ENCODE measurements at places on chromosomes 16 and 17.
A peak's percentile ranks its signal among the peaks of the same experiment; 100 is the strongest.

GRCh38 chr17:30565073-30565935, 88.1 kb downstream of the GOSR1 start:
- DNase-seq, result no peak

- DNase-seq, result no peak
Observed at GRCh38 chr16:68961778-68962402, 118.6 kb downstream of the TANGO6 start.

GRCh38 chr16:46843898-46844642, 13.1 kb upstream of the C16orf87 start:
- no peak for DNase-seq

GRCh38 chr16:59210955-59211541, 476.9 kb upstream of the GOT2 start:
- no peak for DNase-seq

- DNase-seq, result peak; percentile 19
Observed at GRCh38 chr17:2435181-2435741, 34.4 kb upstream of the MNT start.

GRCh38 chr16:83727018-83727417, 80.8 kb upstream of the HSBP1 start:
- no peak for DNase-seq

GRCh38 chr16:47504599-47504998, 43.5 kb downstream of the PHKB start:
- no peak for DNase-seq

DNA sequence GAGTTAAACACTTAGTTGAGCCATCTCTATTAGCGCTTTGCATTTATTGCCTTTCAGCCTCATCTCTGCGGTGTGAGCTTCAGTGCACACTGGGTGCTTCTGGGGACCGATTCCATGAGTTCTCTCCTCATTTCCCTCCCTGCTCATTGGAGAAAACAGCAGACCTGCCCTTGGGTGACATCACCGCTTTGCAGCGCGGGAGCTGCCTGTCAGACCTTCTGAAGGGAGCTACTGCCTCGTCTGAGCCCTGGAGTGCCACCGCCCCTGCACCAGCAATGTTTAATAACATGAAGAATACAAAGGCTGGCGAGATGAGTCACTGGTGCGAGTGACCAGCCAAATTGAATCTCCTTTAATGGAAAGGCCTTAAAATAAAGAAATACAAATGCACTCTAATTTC, 30.2 kb upstream of the CPPED1 start:
- no peak for DNase-seq

- DNase-seq, result no peak
Observed at GRCh38 chr17:792277-792676, 10.1 kb downstream of the MRM3 start.

- no peak for DNase-seq
Observed at GRCh38 chr16:81265658-81266451, 27.4 kb downstream of the BCO1 start.

- no peak for DNase-seq
Observed at GRCh38 chr17:46764709-46765401, 53.6 kb downstream of the WNT3 start.

DNA sequence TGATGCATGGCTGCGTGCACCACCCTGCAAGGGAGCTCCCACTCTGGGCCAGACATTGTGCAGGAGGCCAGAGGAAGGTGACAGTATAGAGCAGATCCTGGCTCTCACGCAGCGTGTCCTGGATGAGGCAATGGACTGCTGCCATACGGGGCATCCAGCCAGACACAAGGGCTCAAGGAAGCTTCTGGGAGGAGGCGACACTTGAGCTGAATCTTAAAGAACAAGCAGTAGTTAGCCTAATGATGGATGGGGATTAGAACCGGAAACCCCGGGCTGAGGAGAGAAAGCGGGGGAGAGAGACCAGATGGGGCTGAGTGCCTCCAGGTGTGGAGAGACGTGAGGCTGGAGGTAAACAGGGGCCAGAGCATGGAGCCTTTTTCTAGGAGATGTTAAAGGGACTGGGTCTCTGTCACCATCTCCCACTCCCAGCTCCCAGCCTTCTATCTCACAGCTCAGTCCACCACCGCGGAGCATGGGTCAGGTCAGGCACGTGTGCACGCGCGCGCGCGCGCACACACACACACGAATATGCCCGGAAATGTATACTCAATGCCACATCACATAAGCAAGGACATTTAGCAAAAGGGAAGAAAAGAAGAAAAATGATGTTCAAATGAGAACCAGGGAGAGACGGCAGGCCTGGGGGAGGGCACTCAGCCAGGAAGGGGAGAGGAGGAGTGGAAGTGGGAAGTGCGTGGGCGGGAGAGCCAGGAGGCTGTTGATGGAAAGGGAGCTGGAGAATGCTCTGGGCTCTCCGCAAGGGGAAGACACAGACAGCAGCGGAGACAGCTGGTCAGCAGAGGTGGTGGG, 46.3 kb downstream of the CCDC42 start:
- DNase-seq, result no peak

DNA sequence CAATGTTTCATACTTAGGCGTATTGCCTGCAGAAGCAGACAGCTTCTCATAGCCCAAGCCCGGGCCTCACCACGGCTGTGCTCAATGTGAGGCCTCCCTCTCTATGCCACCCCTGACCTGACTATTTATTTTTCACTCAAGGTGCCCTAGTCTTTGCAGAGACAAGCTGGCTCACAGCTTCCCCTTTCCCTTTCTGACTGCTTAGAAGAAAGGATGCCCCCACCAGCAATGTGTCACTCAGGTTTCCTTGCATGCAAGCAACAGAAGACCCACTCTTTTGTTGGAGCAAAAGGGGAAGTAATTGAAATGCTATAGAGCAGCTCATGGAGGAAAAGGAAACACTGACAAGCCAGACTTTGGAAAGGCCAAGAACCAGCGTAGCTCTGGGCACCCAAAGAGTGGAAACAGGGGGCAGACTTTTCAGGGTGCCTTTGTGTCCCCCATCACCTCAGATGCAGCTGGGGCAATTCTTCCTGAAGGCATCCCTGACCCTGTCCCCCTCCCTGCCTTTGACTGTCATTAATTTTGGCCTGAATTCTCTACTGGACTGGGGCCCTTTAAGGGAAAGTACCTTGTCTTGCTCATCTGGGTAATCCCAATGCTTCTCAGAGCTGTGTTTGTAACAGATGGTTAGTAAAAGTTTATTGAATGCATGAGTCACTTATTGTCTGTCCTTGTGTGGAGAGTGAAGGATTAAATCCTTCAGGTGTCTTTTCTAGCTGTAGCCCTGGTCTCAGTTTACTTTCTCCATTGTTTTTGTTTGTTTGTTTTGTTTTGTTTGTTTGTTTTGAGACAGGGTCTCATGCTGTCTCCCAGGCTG, 17.8 kb downstream of the RGS9 start:
- DNase-seq, result no peak

DNA sequence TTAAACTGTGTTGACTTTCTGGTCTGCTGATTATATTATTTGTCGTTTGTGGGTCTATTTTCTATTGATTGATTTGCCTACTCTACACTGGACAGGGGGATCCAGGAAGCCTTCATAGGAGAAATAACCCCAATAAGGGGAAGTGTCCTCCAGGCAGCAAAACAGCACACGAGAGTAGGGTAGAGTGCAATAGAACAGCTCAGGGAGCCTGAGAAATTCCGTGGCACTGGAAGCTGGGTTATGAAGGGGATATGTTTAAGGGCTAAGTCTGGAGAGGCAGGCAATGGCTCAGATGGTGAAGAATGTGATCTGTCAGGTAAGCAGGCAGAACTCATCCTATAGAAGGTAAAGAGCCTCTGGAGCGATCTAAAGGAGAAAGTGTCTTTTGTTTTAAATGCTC, 20.9 kb downstream of the GP2 start:
- DNase-seq, result no peak

- DNase-seq, result no peak
Observed at GRCh38 chr16:11016993-11017392, 72.6 kb downstream of the CLEC16A start.

DNA sequence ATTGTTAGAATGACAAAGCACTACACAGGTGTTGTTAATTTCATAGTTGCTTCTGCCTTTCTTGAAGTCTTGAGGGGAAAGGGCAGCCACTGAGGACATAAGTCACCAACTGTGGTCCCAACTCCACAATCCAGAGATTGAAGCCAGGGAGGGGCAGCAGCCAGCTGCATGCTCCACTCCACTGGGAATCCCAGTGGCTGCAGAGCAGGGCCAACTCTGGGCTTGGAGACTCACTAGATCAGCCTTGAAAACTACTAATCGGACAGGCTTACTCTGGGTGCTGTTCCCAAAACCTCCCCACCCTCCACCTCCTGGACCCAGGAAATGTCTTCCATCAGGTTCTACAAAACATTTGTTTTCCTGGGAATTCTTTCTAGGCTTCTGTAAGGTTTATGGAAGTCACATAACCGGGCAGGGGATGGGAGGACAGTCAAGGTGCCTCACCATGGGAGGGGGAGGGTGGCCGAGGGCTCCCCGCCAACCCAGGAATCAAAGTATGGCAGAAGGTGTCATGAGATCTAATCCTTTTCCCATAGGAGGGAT, 68.0 kb downstream of the MYH13 start:
- DNase-seq, result no peak

DNA sequence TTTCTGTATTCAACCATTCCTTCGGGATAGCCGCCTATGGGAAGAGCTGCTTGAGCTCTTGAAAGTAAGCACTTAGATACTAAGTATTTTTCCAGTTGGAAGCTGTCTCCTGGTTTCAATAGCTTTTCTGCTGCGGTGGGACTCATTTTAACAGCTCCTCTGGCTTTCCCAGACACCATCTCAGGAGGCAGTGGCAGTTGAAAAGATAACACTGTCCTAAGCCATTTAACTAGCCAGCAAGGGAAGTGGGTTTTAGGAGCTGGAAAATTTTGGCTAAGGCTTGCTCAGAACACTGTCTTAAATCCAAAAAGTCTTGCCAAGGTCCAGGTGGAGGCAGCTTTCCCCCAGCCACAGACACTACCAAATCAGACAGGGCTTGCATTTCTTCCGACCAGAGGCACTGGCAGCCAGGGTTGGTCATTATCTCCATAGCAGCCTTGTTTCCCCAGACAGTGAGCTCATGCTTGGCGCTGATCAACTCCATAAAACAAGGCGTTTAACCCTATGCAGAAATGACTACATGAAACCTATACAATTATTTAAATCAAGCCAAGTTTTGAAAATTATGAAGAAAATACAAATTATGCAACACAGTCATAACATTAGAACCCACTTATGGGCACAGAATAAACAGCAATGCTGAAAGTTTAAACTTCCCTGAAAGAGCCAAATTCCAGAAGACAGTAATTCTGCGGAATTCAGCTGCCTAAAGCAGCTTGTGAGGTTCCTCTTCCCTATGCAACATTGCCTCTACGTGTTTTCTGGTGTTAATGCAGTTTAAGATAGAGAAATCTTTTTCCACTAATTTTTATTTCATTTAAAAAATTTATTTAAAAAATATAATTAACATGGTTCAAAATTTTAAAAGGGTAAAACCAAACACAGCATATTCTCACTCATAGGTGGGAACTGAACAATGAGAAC, 25.0 kb downstream of the GABARAPL2 start:
- DNase-seq, result no peak

DNA sequence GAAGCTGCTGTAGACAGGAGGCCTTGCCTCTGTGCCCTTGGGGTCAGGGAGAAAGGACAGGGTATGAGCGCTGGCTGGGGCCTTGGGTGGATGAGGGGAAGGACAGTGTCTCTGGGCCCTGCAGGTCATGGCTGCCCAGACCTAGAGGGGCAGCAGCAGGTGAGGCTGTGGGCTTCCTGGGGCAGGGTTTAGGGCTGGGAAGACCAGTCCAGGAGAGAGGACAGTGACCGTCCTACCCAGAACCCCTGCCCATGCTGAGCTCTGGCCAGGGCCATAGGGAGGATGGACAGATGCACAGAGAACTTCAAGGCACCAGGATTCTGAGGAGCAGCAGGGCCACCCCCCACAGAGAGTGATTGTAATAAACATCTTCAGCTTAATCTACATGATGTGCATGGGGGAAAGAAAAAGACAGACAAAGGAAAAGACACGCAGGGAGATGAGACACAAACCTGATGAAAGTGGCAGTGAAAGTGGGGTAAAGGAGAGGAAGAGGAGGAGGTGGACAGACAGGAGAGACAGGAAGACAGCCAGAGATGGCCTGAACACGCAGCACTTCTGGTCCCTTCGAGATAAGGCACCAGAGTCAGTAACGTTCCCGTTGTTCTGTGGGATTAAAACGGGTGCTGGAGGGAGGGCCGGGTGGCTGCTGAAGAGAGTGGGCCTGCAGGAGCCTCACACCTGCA, 17.5 kb downstream of the FLOT2 start:
- DNase-seq, result no peak

DNA sequence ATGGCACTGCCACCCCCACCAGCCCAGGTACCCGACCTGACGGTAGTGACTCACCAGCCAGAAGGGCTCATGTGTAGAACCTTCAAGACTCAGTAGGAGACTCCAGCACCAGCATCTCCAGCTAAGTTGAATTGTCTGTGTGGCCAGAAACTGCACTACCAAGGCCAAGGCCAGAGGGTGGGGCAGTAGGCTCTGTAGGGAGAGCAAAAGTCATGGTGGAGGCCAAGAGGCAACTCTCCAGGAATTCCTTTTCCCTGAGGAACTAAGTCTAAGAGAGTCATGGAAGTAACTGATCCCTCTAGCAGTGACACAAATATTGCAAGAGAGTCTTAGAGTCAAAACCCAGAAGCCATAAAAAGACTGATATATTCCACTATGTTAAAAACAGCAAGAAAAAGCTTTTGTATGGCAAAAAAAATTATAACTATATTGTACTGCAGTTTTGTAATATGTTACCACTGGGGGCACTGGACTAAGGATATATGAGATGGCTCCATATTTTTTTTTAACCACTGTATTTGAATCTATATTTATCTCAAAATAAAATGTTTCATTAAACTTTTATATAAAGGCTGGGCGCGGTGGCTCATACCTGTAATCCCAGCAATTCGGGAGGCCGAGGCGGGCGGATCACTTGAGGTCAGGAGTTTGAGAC, 30.2 kb upstream of the GUCY2D start:
- no peak for DNase-seq

GRCh38 chr16:73794994-73795393, 501.6 kb upstream of the PSMD7 start:
- DNase-seq, result no peak

DNA sequence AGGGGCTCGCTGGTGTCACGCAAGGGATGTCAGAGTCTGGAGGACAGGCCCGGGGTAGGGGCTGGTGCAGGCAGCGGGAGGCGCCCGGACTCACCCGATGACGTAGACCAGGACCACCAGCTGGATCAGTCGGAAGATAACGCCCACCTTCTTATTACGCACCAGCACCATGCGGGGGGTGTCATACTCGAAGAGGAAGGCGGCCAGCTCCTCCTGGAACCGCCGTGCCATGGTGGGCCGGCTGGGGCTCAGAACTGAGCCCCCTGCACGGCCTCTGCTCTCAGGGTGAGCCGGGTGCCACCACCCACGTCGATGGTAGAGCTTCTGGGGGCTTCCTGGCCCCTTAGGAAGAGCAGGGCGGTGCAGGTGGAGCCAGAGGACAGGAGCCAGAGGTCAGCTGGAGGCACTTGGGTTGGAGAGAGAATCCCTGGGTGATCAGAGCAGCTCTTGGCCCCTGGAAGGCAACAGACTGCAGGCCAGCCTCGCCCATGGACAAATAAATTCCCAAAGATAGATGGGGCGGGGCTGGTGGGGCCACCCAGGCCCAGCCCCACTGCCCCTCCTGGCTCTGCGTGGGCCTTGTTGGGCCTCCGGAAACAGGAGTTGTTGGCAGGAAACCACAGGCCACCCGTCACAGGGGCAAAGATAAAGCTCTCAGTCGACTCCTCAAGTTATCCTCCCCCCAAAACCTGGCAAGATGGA, at the start of gene P2RX1:
Gene P2RX1, minus strand, starts transcription at position 471 of the 702 bp plus-strand sequence. Its CDS starts 240 bp downstream, at position 231.
- no peak for DNase-seq

- DNase-seq, result no peak
Observed at GRCh38 chr17:41620583-41621434, 3.6 kb downstream of the KRT17 start.
